Right ventricle myocardium superior (tissue), 1 donor: ENCODE measurements at places on chromosomes 16 and 17. TPM values are rescaled to one million over a fixed set of nuclear protein-coding genes. Genes with fewer than 3 reads are reported as not detected.

GRCh38 chr16:11967195-11967911 lies 2.3 kb downstream of the TNFRSF17 start:
- no peak for DNase-seq

GRCh38 chr17:63682441-63682840 lies 17.5 kb downstream of the LIMD2 start:
- DNase-seq = no peak

DNA sequence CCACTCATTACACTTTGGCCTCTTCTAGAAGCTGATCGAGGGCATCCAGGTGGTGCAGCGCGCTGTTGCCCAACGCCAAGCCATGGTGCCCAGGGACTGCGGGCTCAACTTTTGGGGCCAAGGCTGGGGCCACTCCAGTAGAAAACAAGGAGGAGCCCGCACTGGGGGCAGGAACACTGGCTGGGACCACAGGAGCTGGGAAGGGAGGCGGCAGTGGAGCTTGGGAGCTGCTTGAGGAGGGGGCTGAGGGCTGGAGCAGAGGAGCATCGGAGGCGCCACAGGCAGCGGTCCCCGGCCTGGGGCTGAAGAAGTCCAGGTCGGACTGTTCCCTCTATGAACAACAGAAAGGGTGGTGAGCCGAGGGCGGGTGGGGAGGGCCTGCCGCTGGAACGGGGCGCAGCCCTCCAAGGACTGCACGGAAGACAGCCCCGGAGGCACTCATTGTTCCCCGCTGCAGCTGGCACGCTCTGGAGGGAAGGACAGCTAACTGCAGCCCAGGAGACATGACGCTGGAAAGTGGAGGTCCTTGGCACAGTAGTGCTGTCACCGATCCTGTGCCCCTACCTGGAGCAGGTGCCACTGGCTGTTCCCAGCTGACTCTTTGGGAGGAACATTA lies 21.5 kb downstream of the GGA3 start:
- no peak for DNase-seq

DNA sequence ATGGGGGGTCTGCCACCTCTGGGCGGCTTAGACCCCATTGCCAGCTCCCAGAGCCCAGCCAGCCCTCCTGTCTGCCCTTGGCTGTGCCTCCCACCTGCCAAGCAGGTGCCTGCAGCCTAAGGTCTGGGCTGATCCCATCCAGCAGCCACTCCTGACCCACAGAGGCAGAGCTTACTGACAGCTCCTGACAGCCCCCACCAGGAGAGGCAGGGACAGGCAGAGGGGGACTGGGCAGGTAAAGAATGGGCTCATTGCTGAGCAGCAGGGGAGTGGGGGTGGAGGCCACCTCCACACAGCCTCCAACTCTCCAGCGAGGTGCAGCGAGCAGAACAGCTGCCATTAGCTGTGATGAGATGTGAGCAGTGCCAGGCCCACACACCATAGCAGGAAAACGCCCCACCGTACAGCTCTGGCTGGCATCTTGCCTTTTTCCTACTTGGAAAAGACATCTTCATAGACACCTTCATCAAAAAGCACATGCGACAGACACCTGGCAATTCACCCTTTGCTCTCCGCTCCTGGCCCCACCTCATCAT lies 164.4 kb downstream of the C16orf78 start:
- no peak for DNase-seq

- no peak for DNase-seq
Measured at GRCh38 chr16:28038409-28038808, 25.1 kb downstream of the GSG1L start.

PSME3 gene
- total RNA-seq = 74.7 TPM
